ENCODE measurements at places on chromosomes 11 and 22.

DNA sequence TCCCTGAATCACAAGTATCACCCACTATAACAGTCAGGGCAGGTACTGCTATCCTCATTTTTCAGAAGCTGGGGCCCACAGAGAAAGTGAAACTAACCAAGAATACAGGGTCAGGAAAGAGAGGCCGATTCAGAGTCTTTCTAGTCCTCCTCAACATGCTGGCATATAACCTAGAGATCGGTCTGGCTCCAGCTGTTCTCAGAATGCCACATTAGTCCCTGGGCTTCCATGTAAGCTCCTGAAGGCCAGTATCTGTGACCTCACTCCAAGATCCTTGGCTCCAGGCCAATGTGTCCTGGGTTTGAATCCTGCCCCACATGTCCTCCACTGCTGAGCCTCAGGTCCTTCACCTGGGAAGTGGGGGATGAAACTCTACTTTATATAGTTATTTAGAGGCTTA, 50.4 kb downstream of the TENM4 start:
- DNase-seq = no peak

- DNase-seq = no peak
Measured at GRCh38 chr11:106482917-106483785, 405.7 kb downstream of the AASDHPPT start.

- peak; percentile 82 for DNase-seq
Measured at GRCh38 chr22:50612528-50613221, 12.1 kb downstream of the MAPK8IP2 start.

GRCh38 chr11:74102321-74102720, 68.5 kb downstream of the C2CD3 start:
- no peak for DNase-seq

GRCh38 chr11:92685049-92685448, 284.4 kb upstream of the MTNR1B start:
- DNase-seq = no peak

Data from germinal center (tissue), 1 donor.